ENCODE measurements at places on chromosomes 3 and 15.

GRCh38 chr3:126913524-126913923, 69.4 kb upstream of the PLXNA1 start:
- no peak for DNase-seq

DNA sequence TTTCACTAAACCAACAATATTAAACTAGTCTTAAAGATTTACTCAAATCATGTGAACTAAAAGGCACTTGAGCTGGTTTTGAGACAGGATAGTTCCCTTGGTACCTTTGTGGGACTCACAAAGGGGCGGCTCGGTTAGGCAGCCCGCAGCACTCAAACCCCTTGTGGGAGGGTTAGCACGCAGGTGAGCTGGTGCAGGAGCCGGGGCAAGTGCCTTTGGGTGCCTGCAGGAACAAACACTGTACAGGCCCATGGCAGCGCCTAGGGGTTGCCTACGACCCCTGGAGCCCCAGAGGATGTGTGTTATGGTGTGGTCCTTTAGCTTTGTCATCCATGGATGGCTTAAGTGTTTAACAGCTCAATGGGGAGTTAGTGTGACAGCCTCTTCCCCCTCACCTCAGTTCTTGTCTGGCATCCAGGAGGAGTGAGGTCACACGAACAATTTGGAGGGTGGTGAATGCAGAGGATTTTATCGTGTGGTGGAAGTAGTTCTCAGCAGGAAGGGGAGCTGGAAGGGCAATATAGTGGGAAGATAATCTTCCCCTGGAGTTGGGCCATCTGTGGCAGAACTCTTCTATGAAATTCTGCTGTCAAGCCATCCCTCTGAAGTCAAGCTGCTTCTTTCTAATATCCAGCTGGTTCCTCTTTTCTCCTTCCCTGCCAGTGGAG, 470.9 kb downstream of the RBMS3 start:
- no peak for DNase-seq

DNA sequence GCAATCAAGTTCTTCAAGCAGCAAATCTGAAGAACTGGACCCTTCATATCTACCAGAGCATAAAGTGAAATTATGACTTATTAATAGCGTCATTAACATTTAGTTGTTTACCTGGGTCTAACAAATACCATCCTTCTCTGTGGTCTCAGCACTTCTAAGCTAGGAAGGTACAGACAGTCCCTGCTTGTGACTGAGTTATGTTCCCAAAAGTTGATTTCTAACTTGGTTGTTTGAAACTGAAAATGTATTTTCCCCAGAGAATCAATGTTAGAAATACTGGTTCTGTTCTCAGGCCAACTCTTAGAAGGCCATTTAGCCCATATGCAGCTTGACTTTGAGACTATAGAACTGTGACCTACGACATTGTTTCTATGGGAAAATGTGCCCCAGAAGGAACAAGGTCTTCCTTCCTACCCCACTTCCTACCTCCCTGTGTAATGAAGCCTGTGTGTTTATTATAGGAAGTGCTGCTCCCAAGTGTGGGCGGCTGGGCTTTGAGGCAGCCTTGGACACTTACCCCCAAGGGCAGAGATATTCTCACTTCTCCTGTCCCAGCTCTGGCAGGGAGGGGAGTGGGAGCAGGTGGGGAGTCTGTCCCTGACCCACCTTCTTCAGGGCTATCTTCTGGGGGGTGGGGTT, 12.2 kb upstream of the MAPK6 start:
- DNase-seq, result no peak

GRCh38 chr3:59774634-59775033, 724.8 kb upstream of the CFAP20DC start:
- DNase-seq, result no peak

DNA sequence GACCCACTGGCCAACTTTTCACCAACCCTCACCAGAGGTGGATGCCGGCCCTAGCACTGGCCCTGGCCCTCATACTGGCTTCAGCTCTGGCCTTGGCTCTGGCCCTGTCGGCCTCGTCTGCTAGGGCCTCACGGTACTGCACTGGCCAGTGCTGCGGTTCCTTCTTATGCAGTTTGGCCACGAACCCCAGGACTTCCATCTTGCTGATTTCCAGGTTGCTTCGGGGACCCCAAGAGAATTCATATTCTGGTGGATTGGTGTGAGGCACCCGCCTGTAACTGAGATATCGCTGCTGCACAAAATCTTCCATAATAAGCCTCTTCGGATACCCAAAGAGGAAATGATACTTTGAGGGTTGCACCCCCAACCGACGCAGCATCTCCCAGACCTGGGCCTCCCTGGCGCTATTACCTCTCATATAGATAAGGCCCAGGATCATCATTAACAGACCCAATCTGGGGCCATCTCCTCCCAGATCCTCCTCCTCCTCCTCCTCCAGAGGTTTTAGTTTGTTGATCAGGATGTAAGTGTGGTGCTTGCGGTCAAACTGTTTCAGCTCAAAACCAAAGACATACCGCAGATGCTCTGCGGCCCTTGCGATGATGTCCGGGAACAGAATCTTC, 883 bp downstream of the MAGEF1 start:
- peak; percentile 35 for DNase-seq

DNA sequence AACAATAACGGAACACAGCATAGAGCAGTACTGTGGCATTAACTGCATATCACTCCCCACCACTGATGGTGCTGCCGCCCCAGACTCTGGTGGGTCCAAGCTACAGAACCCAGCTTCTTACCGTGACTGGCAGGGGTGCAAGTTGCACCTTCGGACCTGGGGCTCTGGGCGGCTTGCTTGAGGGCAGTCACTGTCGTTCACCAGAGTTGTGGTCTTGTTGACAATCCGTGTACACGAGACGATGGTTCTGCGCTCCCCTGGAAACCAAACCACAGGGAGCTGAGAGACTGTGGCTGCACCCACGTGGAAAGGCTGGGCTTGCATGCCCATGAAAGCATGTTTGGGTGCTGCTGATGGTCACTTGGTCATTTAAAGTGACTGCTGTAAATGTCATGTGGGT, 293.0 kb downstream of the ADAMTS17 start:
- DNase-seq, result no peak

DNA sequence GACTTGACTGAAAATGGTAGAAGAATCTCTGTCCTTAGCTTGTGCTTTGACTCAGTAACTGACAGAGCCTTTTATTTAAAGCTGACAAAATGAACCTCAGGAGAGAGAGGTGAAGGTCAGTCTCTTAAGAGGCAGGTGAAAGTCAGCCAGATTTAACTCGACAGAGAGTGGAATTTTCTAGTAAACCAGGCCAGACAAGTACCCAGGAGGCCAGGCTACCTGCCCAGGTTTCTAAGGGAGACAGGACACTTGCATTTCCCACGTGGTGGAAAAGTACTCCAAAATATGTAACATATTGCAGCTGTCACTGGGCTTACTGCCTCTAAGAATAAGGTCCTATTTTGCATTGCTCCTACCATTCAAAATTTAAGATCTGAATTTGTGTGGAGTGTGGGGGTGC, 167.9 kb downstream of the FMN1 start:
- DNase-seq, result no peak

GRCh38 chr3:2706144-2706835, 403.9 kb downstream of the IL5RA start:
- no peak for DNase-seq

Data from NCI-H1105 treated with DMSO at 0.1 percent for 48 hours (cell line).